ENCODE measurements at places on chromosomes 12 and 14. TPM values are rescaled to one million over a fixed set of nuclear protein-coding genes. Genes with fewer than 3 reads are reported as not detected.

DNA sequence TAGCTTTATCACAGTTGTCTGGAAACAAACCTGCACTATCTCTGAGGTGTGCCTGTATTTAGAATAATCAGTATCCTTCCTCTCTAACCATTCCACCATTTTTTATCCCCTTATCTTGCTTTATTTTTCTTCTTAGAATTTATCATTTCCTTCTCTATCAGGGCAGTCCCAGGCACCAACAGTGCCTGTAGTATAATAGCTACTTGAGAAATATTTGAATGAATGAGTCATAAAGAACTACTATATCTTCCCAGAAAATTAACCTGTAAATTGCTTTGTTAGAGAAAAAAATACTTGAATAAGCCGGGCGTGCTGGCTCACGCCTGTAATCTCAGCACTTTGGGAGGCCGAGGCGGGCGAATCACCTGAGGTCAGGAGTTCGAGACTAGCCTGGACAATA lies 21.2 kb upstream of the FOXJ2 start:
- no peak for DNase-seq

GRCh38 chr14:50049093-50049492 lies 67.3 kb downstream of the VCPKMT start:
- no peak for DNase-seq

DNA sequence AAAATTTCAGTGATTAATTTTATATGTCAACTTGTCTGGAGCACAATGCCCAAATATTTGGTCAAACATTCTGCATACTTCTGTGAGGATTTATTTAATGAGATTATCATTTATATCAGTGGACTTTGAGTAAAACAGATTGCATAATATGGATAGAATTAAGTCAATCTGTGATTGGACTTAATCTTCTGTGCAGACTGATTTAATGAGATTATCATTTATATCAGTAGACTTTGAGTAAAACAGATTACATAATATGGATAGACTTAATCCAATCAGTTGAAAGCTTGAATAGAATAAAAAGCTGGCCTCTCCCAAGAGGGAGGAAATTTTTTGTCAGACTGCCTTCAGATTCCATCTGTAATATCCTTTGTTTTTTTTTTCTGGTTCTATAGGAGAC lies 1413.2 kb downstream of the LRFN5 start:
- no peak for DNase-seq

Gene HOXC10
- 2.6 TPM for total RNA-seq

Gene RERG
- 18.6 TPM for total RNA-seq

Measured in skin of body (tissue), 3 donors.